Fibroblast of skin of left biceps (primary cell): ENCODE measurements at places on chromosomes 11 and 22.

DNA sequence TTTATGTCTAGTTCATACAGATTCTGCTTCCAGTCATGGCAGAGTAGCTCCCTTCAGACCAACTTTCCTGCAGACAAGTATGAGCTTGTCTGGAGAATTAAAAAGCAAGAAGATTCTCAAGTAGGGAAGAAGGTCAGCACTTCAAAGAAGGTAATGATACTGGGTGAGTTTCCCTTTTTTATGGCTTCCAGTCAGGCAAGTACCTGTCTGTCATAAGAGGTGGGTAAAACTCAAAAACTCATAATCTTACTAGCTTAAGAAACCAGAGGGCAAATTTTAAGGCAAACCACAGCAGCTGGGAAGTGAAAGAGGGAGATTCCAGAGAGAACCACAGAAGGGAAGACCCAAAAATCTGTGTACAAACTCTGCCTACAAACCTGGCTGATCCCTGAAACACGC lies 54.2 kb downstream of the DENND5A start:
- no peak for DNase-seq

DNA sequence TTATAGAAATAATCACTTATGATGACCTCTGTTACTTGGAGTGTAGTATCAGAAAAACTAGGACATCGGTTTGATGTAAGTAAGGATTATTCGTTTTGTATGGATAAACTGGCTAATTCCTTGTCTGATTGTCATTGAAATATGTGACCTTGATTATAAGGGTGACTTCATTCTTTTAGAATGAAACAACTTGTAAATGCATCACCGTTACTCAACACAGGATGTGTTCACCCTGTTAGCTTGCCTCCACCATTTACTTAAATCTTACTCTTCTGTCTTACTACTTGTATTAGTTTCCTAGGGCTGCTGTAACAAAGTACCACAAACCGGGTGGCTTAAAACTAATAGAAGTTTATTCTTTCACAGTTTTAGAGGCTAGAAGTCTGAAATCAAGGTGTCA lies 7.9 kb downstream of the SFI1 start:
- DNase-seq: no peak

DNA sequence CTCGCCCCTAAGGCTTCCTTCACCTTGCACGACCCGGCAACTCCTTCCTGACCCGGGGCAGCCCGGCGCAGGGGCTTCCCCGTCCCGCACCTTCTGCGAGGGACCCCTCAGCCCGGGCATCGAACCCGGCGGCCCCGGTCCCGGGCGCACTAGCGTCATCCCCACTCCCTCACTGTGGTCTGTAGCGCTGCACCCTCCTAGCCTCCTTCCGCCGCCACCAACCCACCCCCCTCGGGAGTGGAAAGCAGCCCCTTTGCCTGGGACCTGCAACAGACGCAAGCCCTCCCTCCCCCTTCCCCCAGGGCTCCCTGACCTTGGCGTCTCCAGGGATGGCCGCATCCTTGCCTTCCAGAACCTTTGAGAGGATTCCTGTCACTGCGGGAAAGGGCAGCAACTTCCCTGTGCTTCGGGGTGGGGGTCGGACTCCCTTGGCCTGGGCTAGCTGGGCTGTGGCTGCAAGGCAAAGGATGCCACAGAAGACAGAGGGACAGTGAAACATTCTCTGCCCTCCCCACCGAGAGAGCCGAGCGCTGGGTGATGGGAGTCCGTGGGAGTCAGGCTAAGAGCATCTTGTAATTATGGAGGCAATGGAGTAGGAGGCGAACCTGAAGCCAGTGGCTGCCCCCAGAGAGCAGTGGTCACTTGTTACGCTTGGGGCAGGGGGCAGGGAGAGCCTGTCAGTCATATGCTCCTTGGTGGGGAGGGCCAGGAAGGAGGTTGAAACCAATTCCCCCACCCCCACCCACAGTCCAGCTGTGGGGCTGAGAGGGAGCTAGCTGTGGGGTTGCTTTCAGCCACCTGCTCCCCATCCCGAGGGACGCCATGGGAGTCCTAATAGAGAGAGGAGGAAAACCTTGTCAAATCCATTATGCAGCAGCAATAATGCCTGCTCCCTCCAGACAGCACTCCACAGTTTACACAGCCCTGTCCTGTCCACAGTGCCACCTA lies 920 bp downstream of the TMEM132A start:
- no peak for DNase-seq

- peak; percentile 75 for DNase-seq
These were observed 143.7 kb downstream of the SNX19 start for GRCh38 chr11:130772266-130773227.

DNA sequence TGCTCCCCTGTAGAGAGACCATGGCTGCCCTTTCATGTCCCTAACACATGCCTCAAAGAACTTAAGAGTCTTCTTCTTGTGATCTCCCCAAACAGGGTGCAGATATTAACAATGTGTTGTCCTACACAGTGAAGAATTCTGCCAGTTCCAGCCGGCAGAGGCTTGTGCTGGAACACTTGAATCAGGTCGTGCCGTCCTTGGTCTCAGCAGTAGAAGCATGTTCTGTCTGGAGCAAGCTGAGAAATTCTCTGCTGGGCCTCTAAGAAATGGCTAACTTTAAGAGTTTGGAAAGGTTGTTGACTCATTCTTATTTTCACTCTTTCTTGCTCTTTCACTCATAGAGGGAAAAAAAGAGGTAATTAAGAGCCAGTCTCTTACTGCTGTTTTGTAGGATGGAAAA lies 71.1 kb upstream of the SLC25A18 start:
- DNase-seq: no peak

DNA sequence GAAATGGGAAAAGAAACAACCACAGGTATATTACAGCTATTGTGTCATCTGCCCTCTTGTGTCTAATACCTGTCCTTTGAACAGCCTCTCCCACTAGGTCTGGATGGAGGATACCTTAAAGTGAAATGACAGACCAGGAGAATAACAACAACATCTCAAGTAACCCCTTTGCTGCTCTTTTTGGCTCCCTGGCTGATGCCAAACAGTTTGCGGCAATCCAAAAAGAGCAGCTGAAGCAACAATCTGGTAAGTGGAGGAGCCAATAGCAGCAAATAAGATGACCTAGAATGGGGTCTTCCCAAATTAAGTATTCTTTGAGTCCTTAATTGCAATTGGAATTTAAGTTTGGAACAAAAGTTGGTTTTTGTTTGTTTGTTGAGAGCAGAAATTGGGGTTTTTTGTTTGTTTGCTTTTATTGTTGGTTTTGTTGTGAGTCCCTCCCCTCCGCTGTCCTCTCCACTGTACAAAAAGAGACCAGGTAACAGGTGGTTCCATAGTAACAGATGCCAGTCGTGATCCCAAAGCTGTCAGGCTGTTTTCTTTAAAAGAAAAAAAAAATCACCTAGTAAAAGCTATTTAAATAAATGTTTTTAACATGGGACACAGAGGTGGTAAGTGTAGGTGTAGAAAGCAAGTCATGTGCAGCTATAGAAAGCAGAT lies 5.7 kb downstream of the UBE4A start:
- no peak for DNase-seq

GRCh38 chr11:1090600-1091331 lies 16.1 kb downstream of the MUC2 start:
- DNase-seq: no peak

- no peak for DNase-seq
These were observed 464 bp upstream of the CECR2 start for GRCh38 chr22:17368554-17369438.

DNA sequence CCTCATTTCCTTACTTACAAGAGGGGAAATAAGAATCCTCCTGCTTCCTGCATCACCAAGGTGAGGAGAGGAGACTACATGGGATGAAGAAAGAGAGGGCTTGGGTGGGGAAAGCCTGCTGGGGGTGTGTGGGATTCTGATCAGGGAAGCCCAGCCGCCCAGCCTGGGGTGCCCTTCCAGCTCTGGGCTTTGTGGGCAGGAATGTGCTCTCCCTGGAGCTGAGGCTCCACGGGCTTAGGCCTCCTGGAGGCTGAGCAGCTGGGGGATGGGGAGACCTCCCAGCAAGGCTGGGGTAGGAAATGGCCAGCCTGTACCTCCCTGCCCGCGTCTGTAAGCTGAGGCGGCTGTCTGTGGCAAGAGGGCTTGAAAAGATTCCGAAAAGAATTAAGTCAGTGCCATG lies 206.1 kb downstream of the GRIK4 start:
- DNase-seq: no peak

DNA sequence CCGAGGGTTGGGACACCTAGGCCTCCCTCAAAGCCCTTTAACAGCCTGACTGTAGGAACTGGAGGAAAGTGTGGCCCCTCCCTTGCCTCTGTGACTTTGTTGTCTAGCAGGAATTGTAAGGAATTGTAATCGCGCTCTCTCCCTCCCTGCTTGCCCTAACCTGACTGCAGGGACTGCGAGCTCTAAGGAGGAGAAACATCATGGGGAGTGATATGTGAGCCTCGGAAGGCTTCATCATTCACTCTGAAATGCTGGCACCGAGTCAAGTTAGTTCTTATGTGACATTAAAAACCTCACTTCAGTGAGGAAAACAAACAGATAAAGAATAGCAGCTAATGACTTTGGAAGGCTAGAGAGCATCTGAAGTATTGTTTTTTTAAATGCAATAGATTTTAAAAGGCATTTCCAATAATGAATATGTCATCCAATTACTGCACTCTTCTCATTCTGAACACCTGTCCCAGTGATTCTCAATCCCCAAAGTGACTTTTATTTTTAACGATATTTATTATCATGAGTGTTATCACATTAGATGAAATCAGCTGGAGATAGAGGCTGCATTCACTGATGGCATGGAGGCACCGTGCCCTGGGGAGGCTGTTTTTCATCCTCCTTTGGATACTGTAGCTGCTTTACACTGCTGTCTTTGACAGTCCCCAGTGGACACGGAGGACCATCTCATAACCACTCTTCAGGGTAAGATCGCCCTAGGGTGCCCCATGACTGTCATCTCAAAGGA lies 58.5 kb upstream of the NTM start:
- DNase-seq: no peak
